ENCODE measurements at places on chromosomes 4 and X.

DNA sequence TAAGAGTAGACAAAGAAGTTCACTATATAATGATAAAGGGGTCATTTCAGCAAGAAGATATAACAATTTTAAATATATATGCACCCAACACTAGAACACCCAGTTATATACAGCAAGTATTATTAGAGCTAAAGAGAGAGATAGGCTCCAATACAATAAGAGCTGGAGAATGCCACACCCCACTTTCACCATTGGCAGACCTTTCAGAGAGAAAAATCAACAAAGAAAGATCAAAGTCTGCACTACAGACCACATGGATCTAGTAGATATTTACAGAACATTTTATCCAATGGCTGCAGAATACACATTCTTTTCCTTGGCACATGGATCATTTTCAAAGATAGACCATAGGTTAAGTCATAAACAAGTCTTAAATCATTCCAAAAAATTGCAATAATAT, 479.7 kb upstream of the DIAPH2 start:
- no peak for DNase-seq

DNA sequence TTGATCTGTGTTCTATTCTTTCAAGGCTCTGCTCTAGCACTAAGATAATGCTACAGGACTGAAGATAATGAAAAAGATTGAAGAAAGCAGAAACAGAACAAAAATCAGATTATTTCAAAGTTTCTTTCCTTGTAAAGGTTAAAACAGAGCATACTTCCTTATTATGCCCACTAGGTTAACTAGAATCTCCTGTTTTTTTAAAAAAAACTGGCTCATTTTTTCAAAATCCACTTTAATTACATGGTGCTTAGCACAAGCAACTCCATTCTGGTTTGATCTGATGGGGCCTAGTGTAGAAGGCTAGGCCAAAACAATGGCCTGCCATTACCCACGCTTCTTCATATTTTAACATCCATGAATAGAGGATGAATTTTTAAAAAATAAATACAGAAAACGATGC, 1.2 kb upstream of the UBA6 start:
- DNase-seq, result no peak

DNA sequence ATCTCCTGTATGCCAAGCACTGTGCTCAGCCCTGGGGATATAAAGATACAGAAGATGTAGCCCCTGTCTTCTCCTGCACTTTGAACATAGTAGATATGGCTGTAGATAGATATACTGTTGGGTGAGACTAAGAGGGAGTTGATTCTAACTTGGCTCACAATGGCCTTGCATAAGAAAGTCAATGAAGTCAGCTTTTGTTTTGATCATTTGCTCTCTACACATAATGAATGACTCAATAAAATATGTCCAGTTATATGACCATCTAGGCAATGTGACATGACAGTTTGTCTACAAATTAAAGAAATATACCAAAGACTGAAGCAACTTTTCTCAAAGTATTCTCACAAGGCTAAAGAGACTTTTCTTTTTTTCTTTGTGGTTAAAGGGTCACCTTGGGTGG, 147.6 kb upstream of the DIPK2B start:
- DNase-seq, result no peak

DNA sequence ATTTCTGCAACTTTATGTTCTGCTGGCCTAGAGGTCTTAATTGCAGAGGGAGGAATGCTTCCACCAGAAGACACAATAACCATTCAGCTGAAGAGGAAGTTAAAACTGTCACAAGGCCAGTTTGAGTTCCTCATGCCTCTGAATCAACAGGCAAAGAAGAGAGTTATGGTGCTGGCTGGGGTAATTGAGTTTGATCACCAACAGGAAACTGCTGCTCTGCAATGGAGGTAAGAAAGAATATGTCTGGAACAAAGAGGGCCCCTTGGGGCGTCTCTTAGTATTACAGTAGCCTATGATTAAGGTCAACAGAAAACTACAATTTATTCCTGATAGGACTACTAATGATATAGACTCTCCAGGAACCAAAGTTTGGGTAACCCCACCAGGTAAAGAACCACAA, 744.0 kb downstream of the FSTL5 start:
- no peak for DNase-seq

DNA sequence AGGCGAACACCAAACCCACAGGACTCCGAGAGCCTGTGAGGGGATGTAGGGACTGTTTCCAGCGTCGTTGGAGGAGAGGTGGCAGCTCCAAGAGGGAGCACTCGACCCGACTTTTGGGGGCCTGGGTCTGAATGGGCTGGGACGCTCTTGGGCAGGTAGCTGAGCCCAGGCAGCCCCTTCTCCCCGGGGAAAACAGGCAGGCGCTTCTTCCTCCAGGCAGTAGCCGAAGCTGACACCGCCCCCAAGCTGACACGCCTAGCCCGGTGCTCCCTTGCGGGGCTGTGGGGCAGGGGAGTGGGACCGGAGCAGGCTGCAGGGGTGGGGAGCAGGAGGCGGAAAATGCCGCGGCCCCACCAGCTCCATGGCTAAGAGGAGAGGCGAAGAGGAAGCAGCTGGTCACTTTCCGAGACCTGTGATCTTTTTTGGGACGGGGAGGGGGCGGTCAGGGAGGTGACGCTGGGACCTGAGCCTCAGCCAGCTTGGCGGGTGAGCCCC, 4.2 kb downstream of the NKX1-1 start:
- peak; percentile 4 for DNase-seq

GRCh38 chrX:153725039-153725831, 579 bp downstream of the ABCD1 start:
- DNase-seq, result no peak

DNA sequence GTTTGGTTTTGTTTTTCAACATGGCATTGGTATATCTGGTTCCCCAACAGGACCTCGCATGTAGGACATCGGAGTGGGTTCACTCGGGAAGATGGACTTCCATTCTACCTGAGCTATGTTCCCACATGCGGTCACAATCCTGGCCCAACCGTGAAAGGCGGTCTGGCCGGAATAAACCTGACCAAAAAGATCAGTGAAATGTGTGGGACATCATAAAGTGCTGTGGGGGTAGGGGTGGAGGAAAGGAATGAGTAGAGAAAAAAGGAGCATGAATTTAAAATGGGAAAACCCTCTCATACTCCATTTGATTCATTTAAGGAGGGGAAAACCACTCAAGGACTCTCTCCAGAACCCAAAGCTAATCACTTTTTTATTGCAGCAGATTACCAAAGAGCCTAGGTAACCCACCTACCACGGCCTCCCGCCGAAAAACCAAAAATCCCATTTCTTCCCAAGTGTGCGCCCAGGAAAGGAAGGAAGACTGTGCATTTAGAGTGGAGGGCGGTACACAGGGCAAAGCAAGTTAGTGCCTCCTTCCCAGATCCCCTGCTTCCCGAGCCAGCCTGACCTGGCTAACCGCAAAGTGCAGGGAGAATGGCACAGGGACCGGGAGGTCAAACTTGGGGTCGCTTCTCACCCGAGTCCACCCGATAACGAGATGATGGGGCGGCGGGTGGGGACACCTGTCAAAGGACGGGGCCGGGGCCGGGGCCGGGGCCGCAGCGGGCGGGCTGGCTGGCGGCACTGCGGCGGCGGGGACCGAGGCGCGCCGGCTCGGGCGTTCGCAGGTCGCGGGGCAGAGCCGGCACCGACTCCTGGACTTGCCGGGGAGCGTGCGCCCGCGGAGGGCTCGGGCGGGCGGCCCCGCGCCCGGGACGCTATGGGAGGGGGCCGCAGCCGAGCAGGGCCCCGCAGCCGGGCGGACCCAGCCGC, 669 bp downstream of the TMEM150C start:
- no peak for DNase-seq

- DNase-seq, result peak; percentile 66
Measured at GRCh38 chrX:119004920-119005524, 30.6 kb downstream of the LONRF3 start.

- peak; percentile 67 for DNase-seq
Measured at GRCh38 chrX:54182194-54182863, 725 bp downstream of the FAM120C start.

GRCh38 chr4:107989162-107989536, 540 bp upstream of the HADH start:
- DNase-seq, result no peak

- no peak for DNase-seq
Measured at GRCh38 chr4:66930206-66930605, 615.1 kb downstream of the CENPC start.

DNA sequence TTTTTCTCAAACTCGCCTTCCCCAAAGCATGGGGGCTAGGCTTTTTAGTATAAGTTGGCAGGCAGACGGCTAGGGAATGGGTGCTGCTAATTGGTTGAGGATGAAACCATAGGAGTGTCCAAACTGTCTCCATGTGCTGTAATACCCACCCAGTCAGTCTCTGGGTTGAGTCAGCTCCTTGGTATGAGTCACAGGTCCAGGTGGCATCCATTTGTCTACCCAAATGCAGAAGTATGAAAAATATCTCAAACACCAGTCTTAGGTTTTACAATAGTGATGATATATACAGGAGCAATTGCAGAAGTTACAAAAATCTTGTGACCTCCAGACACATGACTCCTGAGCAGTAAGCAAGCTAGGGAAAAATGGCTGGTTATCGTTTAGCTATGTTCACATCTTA, 27.4 kb upstream of the CCSER1 start:
- no peak for DNase-seq
